ENCODE measurements at places on chromosomes 11 and 22. TPM values are rescaled to one million over a fixed set of nuclear protein-coding genes. Genes with fewer than 3 reads are reported as not detected.
A peak's percentile ranks its signal among the peaks of the same experiment; 100 is the strongest.

DNA sequence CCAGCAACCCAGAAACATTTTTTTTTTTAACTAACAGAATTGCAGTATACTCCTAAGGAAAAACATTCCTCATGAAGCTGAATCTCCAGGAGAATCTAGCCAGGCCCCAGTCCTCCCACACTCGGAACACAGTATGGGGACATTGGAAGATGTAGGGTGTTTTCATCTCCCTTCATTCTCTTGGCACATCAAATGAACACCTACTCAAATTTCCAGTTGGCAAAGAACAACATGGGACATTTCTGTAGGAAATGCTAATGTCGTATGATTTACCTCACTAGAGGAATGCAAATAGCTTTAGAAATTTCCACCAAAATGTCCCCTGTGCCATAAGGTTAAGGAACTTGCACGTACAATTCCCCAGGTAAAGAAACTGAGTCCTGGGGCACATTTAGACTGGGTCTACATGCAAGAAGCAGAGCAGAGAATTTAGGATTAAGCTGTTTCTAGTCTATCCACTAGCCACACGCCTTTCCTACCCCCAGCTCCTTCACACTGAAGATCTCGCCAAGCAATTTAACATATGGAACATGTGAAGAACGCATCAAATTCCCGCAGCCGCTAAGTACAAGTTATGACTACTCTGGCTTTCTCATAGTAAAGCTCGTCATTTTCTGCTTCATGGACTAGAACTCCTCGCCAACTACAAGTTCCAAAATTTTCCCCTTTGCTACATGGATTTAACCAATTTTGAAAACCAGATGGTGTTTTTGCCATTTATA is 2.9 kb upstream of the CADM1 start:
- no peak overlapping the region for H3K4me3 ChIP-seq
- H3K36me3 ChIP-seq: no peaks in the 10 kb centered on the region
- no peaks in the 10 kb centered on the region for H3K4me1 ChIP-seq

DNA sequence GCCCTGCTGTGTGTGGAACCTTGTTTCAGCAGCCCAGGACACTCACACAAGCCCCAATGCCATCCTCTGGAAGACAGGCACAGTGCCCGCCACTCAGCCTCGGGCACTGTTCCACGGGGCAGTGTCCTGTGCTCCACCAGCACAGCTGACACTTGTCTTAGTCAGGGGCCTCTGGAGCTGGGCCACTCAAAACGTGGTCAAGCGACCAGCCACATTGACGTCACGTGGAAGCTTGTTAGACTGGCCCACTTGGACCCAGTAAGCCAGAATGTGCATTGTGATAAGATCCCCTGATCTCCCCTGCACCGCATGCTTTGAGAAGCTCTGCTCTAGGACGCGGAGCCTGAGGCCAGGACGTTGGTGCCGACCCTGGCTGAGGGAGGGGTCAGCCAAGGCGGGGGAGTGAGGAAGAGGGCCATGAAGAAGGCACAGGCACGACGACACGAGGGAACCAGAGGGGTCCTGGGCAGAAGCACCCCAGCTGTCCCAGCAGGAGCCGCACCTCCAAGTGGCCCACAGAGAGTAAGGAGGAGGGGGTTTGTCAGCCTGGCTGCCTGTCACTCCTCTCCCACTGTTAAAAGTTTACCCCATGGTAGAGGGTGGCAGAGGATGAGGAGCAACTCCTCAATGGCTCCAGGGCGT is 64.6 kb downstream of the LINC01488 start:
- no peaks in the 10 kb centered on the region for H3K36me3 ChIP-seq
- H3K4me3 ChIP-seq: no peak overlapping the region
- H3K27ac ChIP-seq: no peak overlapping the region
- 0 out of 2 replicates have a peak, but pooled peaks cover 12% of the 10 kb centered on the region for H3K27me3 ChIP-seq

- no peaks in the 10 kb centered on the region for H3K36me3 ChIP-seq
- DNase-seq: no peak
- no peak overlapping the region for H3K27ac ChIP-seq
- H3K4me1 ChIP-seq: no peaks in the 10 kb centered on the region
- H3K27me3 ChIP-seq: no peaks in the 10 kb centered on the region
- H3K4me3 ChIP-seq: no peak overlapping the region
Observed at GRCh38 chr22:16936625-16937024, 71.4 kb downstream of the GAB4 start.

DNA sequence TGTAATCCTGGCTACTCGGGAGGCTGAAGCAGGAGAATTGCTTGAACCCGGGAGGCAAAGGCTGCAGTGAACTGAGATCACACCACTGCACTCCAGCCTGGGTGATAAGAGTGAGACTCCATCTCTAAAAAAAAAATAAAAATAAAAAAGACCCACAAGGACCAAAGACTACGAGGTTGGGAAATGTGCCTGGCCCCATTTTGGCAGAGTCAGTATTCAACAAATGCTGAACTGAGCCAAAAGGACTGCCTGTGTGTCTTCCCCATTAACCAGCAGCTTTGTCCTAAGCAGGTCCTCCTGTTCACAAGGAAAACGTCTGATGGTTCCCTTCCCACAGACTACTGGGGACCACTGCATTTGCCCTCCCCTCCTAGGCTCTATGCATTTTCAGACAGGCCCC is 27.6 kb downstream of the ADORA2A start:
- no peak overlapping the region for H3K27ac ChIP-seq
- no peaks in the 10 kb centered on the region for H3K36me3 ChIP-seq
- H3K4me3 ChIP-seq: no peak overlapping the region
- no peak for DNase-seq
- H3K4me1 ChIP-seq: peaks cover 6% of the 10 kb centered on the region
- H3K27me3 ChIP-seq: no peaks in the 10 kb centered on the region

DNA sequence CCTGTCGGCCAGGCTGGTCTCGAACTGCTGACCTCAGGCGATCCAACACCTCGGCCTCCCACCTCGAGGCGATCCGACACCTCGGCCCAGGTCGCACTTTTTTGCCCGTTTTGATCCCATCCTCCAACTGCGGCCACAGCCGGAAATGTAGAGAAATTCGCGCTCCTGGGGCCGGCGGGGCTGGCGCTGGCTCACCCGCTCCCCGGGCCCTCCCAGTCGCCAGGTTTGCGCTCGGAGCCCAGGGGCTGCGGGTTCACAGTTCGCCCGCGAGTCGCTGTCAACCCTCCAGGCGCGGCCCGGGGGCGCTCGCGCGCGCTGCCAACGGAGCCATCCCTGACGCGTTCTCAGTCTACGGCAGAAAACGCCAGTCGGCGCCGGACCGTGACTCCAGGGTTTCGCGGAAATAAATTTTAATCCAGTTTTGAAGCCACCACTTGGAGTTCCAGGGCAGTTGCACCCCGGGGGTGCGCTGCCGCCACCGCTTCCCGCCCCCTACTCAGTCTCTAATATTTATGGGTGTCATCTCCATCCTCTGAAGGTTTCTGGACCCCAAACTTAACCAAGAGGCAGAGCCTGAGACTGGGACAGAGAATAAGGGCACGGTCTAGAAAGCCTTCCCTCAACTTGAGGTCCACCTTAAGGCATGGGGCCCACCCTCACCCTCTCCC is 1.5 kb upstream of the KLHDC7B start:
- H3K27ac ChIP-seq: peak overlapping the region; percentile 75
- no peaks in the 10 kb centered on the region for H3K27me3 ChIP-seq
- H3K36me3 ChIP-seq: no peaks in the 10 kb centered on the region
- H3K4me3 ChIP-seq: peak overlapping the region; percentile 30
- H3K4me1 ChIP-seq: peaks cover 67% of the 10 kb centered on the region
- peak; percentile 74 for DNase-seq

GRCh38 chr11:14552089-14552488 is 31.9 kb upstream of the PSMA1 start:
- DNase-seq: no peak
- no peaks in the 10 kb centered on the region for H3K27me3 ChIP-seq
- no peaks in the 10 kb centered on the region for H3K36me3 ChIP-seq
- no peak overlapping the region for H3K27ac ChIP-seq
- H3K4me3 ChIP-seq: no peak overlapping the region

GRCh38 chr11:73284106-73284505 is 12.0 kb downstream of the P2RY6 start:
- H3K27ac ChIP-seq: no peak overlapping the region
- no peaks in the 10 kb centered on the region for H3K27me3 ChIP-seq
- H3K4me3 ChIP-seq: no peak overlapping the region
- H3K36me3 ChIP-seq: no peaks in the 10 kb centered on the region

DNA sequence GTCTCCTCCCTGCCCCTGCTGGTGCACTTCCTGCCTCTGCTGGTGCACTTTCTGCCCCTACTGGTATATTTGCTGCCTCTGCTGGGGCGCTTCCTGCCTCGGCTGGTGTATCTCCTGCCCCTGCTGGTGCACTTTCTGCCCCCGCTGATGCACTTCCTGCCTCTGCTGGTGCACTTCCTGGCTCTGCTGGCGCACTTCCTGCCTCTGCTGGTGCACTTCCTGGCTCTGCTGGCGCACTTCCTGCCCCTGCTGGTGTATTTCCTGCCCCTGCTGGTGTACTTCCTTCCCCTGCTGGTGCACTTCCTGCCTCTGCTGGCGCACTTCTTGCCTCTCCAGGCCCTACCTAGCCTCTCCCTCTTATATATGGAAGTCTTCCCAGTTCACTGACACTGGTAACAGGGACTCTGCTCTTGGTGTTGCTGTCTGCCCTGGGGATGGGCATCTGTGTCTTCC is 10.1 kb downstream of the MTFP1 start:
- no peaks in the 10 kb centered on the region for H3K36me3 ChIP-seq
- DNase-seq: no peak

DNA sequence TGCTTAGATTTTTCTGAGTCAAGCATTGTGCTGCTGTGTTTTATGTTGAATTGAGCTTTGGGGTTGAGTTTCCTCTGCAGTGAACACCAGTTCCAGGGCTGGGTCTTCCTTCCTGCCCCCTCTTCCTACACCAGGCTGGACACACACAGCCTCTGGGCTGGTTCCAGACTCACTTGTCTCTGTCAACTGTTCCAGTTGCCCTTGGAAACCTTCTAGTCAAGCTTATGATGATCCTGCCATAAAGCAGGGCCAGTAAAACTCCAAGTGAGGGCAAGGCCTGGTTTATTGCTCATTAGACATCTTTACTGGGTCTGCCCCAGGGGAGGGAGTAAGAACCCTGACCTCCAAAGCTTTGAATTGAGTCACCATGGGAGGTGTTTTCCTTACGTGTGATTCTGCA is 61.1 kb downstream of the KIAA1671 start:
- no peaks in the 10 kb centered on the region for H3K4me1 ChIP-seq
- no peaks in the 10 kb centered on the region for H3K36me3 ChIP-seq
- H3K27me3 ChIP-seq: no peaks in the 10 kb centered on the region
- no peak for DNase-seq
- H3K4me3 ChIP-seq: no peak overlapping the region

DNA sequence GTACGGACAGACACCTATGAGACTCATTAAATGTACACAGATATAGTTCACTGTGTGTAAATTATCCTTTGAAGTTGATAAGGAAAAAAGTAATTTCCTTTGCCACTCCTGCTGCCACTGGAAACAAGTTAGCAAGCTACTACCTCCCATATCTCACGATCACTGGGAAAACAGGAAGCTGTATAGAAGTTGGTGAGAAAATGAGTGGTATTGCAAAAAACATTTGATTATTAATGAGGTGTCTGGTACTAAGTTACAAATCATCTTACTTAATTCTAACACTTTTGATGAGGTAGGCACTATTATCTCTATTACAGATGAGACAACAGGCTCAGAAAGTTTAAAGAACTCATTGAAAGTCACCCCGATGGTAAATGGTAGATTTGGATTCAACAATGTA is 68.5 kb downstream of the GAB2 start:
- H3K4me1 ChIP-seq: peaks cover 28% of the 10 kb centered on the region
- H3K27me3 ChIP-seq: no peaks in the 10 kb centered on the region
- H3K36me3 ChIP-seq: no peaks in the 10 kb centered on the region
- no peak overlapping the region for H3K27ac ChIP-seq
- no peak for DNase-seq
- H3K4me3 ChIP-seq: no peak overlapping the region

- no peak for DNase-seq
- no peak overlapping the region for H3K27ac ChIP-seq
- H3K27me3 ChIP-seq: peaks cover 16% of the 10 kb centered on the region
- H3K4me3 ChIP-seq: no peak overlapping the region
- no peaks in the 10 kb centered on the region for H3K4me1 ChIP-seq
Observed at GRCh38 chr11:124891373-124891861, 6.2 kb downstream of the ROBO4 start.

- no peaks in the 10 kb centered on the region for H3K27me3 ChIP-seq
- peaks cover 1% of the 10 kb centered on the region for H3K4me1 ChIP-seq
- DNase-seq: no peak
- no peak overlapping the region for H3K4me3 ChIP-seq
- no peak overlapping the region for H3K27ac ChIP-seq
Observed at GRCh38 chr11:96109331-96110030, 185.6 kb upstream of the MTMR2 start.

DNA sequence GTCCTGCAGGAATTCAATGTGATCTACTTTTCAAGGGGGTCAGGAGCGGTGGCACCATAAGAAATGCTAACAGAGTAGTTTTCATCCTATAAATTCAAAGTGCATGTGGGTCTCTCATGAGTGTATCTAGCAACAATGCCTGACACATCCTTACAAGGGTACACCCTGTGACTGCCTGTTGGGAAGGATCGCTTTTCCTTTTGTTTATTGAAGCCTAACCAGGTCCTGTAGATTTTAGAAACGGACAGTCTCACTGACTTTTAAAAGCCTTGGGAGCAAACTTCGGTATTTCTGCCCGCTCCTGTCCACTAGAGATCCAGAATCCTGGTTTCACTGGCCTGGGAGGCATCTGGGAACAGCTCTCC is 102.4 kb downstream of the MICAL2 start:
- H3K4me3 ChIP-seq: no peak overlapping the region
- H3K27me3 ChIP-seq: no peaks in the 10 kb centered on the region
- no peak for DNase-seq
- H3K4me1 ChIP-seq: peaks cover 53% of the 10 kb centered on the region
- H3K27ac ChIP-seq: peak overlapping the region; percentile 85

DNA sequence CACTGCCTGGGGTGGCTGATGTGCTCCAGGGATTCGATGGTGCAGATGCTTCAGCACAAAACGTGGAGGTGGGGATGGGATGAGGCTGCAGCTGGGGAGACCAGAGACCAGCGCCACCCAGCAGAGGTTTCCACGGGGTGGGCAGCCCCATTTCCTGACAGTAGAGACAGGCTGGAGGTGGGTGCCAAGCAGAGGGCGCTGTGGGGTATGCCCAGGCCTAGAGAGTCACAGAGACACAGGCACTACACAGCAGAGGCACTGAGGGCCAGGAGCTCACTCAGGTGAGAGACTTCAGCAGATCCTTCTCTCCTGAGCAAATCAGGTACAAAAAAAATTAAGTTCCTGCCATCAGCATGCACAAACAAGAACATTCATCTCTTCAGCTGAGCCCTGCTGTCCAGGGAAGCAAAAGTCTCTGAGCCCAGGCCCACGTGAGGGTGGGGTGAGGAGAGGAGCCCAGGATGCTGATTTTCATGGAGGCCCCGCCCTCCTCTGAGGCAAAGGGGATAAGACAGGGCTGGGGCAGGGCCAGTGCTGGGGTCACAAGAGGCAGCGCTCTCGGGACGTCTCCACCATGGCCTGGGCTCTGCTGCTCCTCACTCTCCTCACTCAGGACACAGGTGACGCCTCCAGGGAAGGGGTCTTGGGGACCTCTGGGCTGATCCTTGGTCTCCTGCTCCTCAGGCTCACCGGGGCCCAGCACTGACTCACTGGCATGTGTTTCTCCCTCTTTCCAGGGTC is 53.1 kb downstream of the GGTLC2 start:
- no peak overlapping the region for H3K4me3 ChIP-seq
- no peak for DNase-seq
- peaks cover 3% of the 10 kb centered on the region for H3K4me1 ChIP-seq
- H3K36me3 ChIP-seq: no peaks in the 10 kb centered on the region
- no peak overlapping the region for H3K27ac ChIP-seq

The LRRC55 gene
- total RNA-seq: not detected

The SLC22A6 gene
- total RNA-seq: not detected

The GP1BB gene
- total RNA-seq: 0.35 TPM

The CARD18 gene
- total RNA-seq: not detected

The CRYBB2 gene
- 1.0 TPM for total RNA-seq

The USP47 gene
- 24.2 TPM for total RNA-seq

The CBX7 gene
- total RNA-seq: 28.2 TPM

The P2RY6 gene
- total RNA-seq: 34.7 TPM

The CHRDL2 gene
- not detected for total RNA-seq

The RAB39A gene
- not detected for total RNA-seq

The THRSP gene
- total RNA-seq: 0.72 TPM

The B4GALNT4 gene
- total RNA-seq: 6.1 TPM

Data from PC-9 (cell line).